Fibroblast of lung (primary cell): ENCODE measurements at places on chromosomes 3 and 15. TPM values are rescaled to one million over a fixed set of nuclear protein-coding genes. Genes with fewer than 3 reads are reported as not detected.

GRCh38 chr15:26372706-26373105, 400.2 kb downstream of the GABRB3 start:
- no peak for DNase-seq

- peak; percentile 23 for DNase-seq
Observed at GRCh38 chr15:52037889-52038505, 19.0 kb downstream of the MAPK6 start.

DNA sequence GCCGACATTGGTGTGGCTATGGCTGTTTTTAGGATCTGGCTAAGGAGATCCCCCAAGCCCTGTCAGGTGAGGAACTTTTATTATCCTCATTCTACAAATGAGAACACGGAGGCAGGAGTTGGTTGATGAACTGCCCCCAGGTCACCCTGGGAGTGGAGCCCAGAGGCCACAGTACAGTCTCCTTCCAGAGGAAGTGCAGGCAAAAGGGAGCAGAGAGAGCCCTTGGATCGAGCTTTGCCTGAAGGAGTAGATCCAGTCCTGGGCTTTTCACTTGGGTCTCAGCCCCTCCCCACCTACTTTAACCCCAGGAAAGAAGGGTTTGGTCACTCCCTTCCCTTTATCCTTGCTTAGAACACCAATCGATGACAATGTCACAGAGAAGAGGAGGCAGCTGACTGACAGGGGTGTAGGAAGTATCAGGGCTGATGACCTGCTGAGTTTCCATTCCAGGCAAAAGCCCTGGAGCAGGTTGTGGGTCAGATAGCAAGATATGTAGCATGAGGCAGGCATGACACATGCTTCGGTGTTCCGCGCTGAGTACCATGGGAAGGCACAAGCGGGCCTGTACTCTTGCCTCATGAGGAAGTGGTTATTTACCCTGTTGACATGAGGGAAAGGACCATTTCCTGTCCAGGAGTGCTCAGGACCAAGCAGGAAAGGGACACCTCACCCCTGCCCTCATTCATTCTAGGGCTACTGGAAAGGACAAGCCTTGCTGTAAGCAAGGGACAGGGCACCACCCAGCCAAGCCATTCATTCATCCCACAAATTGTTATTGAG, 5.8 kb upstream of the PLA2G4D start:
- DNase-seq = peak; percentile 10

DNA sequence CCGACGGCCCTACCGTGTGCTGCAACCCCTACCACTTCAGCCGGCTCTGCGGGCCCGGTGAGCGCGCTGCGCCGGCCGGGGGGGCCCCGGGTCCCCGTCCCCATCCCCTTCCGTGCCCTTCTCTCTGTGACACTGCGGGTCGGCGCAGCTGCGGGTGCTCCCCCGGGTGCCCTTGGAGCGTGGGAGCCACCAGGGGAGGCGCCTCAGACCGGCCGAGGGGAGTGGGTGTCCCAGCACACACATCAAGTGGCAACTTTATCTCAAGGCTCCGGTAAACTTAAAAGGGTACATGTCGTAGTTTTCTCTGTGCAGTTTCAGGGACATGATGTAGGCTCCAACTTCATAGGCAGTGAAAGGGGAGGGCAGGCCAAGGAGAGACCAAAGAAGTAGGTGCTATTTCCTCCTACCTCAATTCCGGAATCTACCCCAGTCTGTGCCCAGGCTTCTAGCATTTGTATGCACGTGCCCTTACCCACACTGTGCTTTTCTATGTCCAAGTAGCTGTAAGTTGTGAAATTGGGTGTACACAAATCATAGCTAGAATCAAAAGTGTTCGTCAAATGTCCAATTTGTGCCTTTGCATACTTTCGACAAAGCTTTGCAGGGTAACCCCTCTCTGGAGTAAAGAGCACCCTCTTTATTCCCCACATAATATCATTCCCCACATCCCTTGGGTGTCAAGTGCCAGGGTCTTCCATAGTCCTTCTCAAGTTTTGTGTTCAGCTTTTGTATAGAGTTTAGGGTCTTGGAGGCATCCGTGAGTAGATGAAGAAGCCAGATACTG, 2.2 kb downstream of the SMAD6 start:
- no peak for DNase-seq

GRCh38 chr15:40285554-40286011, 2.7 kb upstream of the ANKRD63 start:
- DNase-seq = peak; percentile 16

- peak; percentile 84 for DNase-seq
Observed at GRCh38 chr3:55519019-55519418, 31.9 kb upstream of the WNT5A start.

DNA sequence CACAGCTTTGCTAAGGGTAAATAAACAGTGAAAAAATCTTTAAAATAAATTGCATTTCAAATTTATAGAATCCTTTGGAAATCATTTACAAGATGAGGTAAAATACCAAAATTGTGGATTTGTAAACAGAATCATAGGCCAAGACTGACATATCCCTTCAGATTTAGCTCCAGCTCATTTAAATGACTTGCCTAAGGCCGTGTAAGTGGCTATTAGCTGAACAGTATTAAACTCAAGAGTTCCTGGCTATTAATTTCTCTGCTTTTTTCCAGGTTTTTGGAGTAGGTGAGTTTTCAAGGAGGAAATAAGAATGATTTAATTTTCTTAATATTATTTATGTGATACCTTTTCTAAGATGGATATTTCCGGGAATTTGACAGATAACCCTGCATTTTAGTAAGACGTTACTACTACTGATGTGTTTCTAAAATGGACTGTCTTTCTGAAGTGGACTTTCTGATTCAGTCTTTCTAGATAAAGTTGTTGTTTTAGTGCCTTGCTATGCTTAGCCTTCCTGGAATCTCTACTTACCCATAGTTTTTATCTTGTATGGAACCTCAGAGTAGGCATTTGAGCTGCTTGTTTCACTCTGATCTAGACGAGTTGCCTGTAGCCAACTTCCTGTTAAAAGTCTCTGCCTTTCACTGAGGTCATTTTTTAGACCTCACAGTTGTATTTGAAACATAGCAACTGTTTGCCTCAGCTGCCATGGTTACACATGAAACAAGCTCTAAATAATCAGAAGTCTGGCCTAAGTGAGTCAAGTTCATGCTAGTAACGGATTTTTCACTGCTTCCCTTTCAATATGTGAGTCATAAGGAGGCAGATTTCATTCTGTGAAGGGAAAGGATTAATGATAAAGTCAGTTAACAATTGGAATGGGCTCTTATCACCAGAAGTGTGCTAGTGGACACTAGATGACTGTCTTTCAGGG, 127.0 kb downstream of the KLHL25 start:
- DNase-seq = peak; percentile 99

DNA sequence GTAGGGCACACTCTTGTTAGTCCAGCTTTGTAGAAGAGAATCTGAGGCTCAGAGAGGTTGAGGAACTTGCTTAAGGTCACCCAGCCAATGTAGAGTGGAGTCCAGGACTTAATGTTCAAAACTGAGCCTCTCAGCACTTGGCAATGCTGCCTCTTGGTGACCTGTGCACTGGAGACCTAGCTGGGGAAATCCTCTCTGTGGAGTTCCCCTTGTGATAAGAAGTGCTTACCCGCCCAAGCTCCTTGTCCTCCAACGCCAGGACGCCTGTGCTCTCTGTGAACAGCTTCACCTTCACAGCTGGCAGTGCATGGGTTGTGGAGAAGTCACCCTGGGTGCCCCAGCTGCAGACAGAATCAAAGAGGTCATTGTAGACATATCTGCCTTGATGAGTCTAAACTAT, 219.1 kb upstream of the FEZF2 start:
- DNase-seq = no peak

DNA sequence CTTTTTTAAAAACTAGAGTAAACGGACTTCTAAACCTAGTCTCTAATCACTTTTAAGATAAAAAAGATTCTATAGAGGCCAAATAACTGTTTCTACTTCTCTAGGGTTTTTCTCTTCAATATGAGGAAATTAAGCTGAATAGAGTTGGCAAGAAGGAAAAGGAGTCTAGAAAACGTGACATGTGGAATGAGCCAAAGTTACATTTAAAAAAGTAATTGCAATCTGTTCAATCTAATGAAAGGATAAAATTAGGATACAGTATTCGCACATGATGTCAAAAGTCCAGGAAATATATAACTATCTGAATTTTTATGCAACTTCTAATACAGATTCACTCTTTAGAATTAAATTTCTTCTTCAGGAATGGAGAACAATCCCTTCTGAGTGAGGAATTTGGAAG, 300.1 kb downstream of the ULK4 start:
- no peak for DNase-seq

- no peak for DNase-seq
Observed at GRCh38 chr15:63261311-63261710, 16.1 kb upstream of the APH1B start.

DNA sequence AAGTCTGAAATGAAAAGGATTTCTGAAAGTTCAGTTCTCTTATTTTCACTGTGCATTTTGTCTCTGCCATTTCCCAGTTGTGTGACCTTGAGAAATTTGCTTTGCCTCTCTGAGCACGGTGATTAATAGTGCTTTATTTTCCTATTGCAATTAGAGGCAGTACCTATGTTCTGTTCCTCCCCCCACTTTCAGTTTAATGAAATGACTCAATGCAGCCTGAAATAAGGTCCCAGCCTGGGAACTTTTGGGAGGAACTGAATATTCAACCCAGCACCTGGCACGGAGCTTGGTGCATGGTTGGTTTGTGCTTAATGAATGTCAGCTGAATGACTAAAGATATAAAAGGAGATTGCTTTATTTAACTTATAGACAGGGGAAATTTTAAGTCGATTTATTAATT, 352.6 kb downstream of the PDCD6IP start:
- DNase-seq = no peak

- DNase-seq = no peak
Observed at GRCh38 chr3:147424581-147425387, 15.6 kb downstream of the ZIC1 start.

GRCh38 chr15:38683382-38684242, 119.0 kb upstream of the RASGRP1 start:
- DNase-seq = peak; percentile 29

DNA sequence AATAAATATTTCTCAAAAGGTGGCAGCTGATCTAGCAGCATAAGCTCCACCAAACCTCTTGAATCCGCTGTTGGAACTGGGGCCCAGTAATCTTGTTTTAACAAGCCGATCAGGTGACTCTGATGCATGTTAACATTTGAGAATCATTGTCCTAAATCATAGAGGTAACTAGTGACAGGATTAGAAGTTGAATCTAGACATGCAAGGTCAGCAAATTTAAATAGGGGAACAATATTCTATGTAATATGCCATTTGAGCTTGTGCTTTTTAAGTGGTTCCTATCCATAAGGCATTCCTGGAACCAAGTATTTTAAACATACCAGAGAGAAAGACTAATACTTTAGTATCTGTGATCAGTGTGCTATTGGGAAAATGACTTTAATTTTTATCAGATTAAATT, 412.8 kb downstream of the PYDC2 start:
- DNase-seq = no peak

GRCh38 chr3:127137113-127137512, 55.8 kb upstream of the PRR23E start:
- DNase-seq = no peak

DNA sequence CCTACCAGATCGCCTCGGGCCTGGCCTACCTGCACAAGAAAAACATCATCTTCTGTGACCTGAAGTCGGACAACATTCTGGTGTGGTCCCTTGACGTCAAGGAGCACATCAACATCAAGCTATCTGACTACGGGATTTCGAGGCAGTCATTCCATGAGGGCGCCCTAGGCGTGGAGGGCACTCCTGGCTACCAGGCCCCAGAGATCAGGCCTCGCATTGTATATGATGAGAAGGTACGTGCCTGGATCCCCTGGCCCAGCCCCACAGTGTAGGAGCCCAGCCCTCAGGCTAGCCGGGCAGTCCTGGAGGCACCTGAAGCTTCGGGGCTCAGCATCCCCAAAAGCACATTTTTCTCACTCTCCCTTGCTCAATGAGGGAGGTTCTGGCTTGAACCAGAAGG, 135.8 kb downstream of the LRRK1 start:
- no peak for DNase-seq

DNA sequence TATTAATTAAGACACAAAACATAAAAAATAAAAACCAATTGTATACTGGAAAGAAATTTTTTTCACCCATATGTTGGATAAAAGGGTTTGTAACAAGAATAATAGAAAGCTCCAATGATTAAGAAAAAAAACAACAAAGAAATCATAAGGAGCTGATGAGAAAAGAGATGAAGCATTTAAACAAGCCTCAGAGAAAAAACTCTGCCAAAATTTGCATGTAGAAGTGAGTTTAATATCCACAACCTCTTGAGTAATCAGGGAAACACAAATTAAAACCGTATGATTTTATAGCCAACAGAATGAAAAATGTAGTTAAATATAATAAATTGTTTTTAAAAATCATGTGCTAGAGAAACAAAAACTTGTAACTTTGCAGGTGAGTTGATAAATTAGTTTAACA, 192.9 kb downstream of the BCHE start:
- DNase-seq = no peak

- DNase-seq = no peak
Observed at GRCh38 chr3:118527514-118528044, 507.1 kb downstream of the IGSF11 start.

- DNase-seq = no peak
Observed at GRCh38 chr3:148330542-148330941, 367.2 kb upstream of the AGTR1 start.

GRCh38 chr3:187125319-187126031, 13.8 kb downstream of the RPL39L start:
- no peak for DNase-seq

The C15orf39 gene
- 1.3 and 2.3 TPM in 2 replicates for total RNA-seq

The ZNF620 gene
- 1.3 and 1.5 TPM in 2 replicates for total RNA-seq

The NMD3 gene
- total RNA-seq = 98.9 and 134 TPM in 2 replicates
